ENCODE measurements at places on chromosomes 3 and 15. TPM values are rescaled to one million over a fixed set of nuclear protein-coding genes. Genes with fewer than 3 reads are reported as not detected.
A peak's percentile ranks its signal among the peaks of the same experiment; 100 is the strongest.

DNA sequence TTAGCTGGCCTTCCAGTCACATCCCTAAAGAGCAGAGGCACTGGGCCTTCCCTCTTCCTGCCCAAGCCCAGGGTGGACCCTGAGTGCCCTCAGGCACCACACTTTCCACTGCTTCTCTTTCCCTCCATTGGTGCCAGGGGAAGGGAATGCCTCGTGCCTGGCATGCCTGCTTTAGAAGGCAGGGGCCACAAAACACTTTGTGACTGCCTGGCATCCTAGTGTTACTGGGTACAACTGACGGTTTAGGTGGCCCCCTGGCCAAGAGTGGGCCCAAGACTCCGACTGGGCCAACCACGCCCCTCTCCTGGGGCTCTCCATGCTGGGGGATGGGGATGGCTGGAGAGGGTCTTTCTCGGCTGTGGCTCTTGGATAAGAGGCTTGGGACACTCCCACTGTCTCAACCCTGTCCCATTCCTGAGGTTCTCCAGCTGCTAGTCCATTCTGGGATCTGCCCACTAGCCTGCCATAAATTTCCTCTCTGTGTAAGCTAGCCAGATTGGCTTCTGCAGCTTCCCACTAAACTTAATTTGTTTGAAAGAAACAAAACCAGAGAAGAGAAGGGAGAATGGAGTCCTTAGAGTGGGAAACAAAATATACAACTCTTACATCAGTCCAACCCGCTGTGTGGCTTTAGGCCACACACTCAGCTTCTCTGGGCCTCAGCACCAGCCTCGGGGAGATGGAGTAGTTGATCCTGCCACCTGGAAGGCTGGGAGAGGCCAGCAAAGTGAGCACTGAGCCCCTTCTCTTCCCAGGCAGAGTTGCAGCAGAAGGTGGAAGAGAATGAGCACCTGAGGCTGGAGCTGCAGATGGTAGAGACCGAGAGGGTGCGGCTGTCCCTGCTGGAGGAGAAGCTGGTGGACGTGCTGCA is 24.1 kb upstream of the GP9 start:
- peaks cover 9% of the 10 kb centered on the region for H3K27me3 ChIP-seq
- H3K27ac ChIP-seq = no peak overlapping the region
- H3K4me1 ChIP-seq = no peaks in the 10 kb centered on the region
- DNase-seq = no peak
- H3K36me3 ChIP-seq = no peaks in the 10 kb centered on the region

DNA sequence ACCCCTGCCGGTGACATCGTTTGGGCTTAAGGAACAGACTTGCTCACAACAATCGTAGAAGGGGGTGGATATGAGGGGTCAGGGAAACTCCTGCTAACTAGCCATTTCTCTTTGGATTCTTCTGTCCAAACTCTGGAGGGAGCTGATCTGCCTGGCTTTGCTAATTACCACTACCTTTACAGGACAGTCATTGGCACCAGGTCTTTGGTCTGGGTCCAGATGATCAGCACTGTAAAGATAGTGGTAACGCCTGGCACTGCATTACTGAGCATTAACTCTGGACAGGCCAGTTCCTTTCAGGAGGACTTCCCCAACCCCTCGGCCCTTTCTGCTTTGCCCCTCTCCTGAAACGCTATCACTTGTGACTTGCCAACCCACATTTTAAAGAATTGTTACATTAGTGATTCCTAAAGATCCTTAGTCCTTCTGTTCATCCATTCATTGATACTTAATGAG is 788 bp downstream of the UQCC5 start:
- H3K27me3 ChIP-seq = no peaks in the 10 kb centered on the region
- H3K36me3 ChIP-seq = peaks cover 21% of the 10 kb centered on the region
- peak overlapping the region; percentile 92 for H3K4me3 ChIP-seq
- H3K4me1 ChIP-seq = peaks cover 39% of the 10 kb centered on the region
- DNase-seq = no peak

GRCh38 chr15:29556380-29556779 is 265.9 kb downstream of the TJP1 start:
- no peak for DNase-seq
- no peak overlapping the region for H3K27ac ChIP-seq
- peaks cover 2% of the 10 kb centered on the region for H3K36me3 ChIP-seq
- no peaks in the 10 kb centered on the region for H3K4me1 ChIP-seq
- H3K4me3 ChIP-seq = no peak overlapping the region
- H3K27me3 ChIP-seq = peaks cover 9% of the 10 kb centered on the region

HTR3E gene
- not detected for total RNA-seq

CFAP161 gene
- total RNA-seq = not detected

DAPK2 gene
- 0.81 TPM for total RNA-seq

GRCh38 chr3:140303875-140304274 is 368.9 kb downstream of the CLSTN2 start:
- no peaks in the 10 kb centered on the region for H3K4me1 ChIP-seq
- DNase-seq = no peak
- H3K4me3 ChIP-seq = no peak overlapping the region
- H3K36me3 ChIP-seq = no peaks in the 10 kb centered on the region
- H3K27me3 ChIP-seq = peaks cover 7% of the 10 kb centered on the region

DNA sequence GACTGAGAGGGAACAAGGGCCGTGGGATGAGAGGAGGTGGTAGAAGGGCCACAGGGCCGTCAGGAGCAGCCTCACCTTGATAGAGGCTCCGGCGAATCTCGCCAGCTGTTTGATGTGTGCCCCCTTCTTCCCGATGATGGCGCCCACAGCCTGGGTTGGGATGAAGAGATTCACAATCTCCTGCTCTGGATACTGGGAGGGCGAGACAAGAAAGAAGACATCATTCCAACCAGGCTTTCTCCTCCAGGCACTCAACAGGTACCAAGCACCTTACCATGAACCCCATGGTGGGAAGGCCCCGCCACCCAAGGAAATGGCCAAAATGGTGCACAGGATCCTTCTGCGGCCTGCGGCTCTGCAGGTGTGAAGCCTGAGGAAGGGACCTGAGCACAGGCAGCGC is 71.1 kb downstream of the SENP2 start:
- DNase-seq = no peak
- no peak overlapping the region for H3K4me3 ChIP-seq
- no peaks in the 10 kb centered on the region for H3K36me3 ChIP-seq
- no peak overlapping the region for H3K27ac ChIP-seq
- H3K27me3 ChIP-seq = peaks cover 2% of the 10 kb centered on the region

- no peaks in the 10 kb centered on the region for H3K4me1 ChIP-seq
- H3K27me3 ChIP-seq = peaks cover 7% of the 10 kb centered on the region
- no peak overlapping the region for H3K27ac ChIP-seq
- H3K4me3 ChIP-seq = no peak overlapping the region
- DNase-seq = no peak
- no peaks in the 10 kb centered on the region for H3K36me3 ChIP-seq
Measured at GRCh38 chr3:149417727-149418126, 40.3 kb upstream of the TM4SF1 start.

ACTR8 gene
- total RNA-seq = 32.0 TPM

DNA sequence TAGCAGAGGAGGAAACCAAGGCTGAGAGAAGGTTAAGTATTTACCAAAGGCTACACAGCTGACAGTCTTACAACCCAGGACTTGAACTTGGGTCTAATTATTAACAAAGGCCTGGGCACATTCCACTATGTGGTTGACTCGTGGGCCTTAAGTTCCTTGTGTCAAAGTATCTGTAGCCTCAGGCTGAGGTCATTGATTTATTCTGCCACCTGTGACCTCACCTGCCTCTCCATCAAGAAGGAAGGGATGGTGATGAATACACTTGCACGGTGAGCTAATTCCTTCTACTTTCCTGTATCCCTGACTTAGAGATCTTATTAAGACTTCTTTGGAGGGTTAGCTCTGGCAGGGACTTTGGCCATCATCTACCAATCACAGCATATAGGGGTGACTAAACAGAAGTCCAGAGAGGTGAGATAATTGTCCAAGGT is 19.9 kb upstream of the LRRC58 start:
- no peak overlapping the region for H3K4me3 ChIP-seq
- peaks cover 13% of the 10 kb centered on the region for H3K27me3 ChIP-seq
- no peaks in the 10 kb centered on the region for H3K4me1 ChIP-seq
- no peaks in the 10 kb centered on the region for H3K36me3 ChIP-seq
- DNase-seq = no peak
- H3K27ac ChIP-seq = no peak overlapping the region

WDR76 gene
- total RNA-seq = 89.9 TPM

CDCP1 gene
- total RNA-seq = 0.48 TPM

SLC22A14 gene
- not detected for total RNA-seq

GRCh38 chr15:94243418-94243817 is 12.1 kb downstream of the MCTP2 start:
- no peaks in the 10 kb centered on the region for H3K27me3 ChIP-seq
- no peak overlapping the region for H3K27ac ChIP-seq
- H3K36me3 ChIP-seq = peaks cover 5% of the 10 kb centered on the region
- H3K4me1 ChIP-seq = peaks cover 26% of the 10 kb centered on the region

- H3K27ac ChIP-seq = no peak overlapping the region
- no peak for DNase-seq
- no peak overlapping the region for H3K4me3 ChIP-seq
- H3K27me3 ChIP-seq = peaks cover 5% of the 10 kb centered on the region
- peaks cover 14% of the 10 kb centered on the region for H3K36me3 ChIP-seq
- peaks cover 68% of the 10 kb centered on the region for H3K4me1 ChIP-seq
Measured at GRCh38 chr15:31485431-31485830, 158.8 kb downstream of the KLF13 start.

MLF1 gene
- total RNA-seq = 3.9 TPM

- no peak for DNase-seq
- no peak overlapping the region for H3K27ac ChIP-seq
- H3K4me1 ChIP-seq = no peaks in the 10 kb centered on the region
- H3K36me3 ChIP-seq = no peaks in the 10 kb centered on the region
Measured at GRCh38 chr3:99269606-99270351, 368.3 kb upstream of the DCBLD2 start.

IVD gene
- 37.3 TPM for total RNA-seq

AMIGO3 gene
- not detected for total RNA-seq

DNA sequence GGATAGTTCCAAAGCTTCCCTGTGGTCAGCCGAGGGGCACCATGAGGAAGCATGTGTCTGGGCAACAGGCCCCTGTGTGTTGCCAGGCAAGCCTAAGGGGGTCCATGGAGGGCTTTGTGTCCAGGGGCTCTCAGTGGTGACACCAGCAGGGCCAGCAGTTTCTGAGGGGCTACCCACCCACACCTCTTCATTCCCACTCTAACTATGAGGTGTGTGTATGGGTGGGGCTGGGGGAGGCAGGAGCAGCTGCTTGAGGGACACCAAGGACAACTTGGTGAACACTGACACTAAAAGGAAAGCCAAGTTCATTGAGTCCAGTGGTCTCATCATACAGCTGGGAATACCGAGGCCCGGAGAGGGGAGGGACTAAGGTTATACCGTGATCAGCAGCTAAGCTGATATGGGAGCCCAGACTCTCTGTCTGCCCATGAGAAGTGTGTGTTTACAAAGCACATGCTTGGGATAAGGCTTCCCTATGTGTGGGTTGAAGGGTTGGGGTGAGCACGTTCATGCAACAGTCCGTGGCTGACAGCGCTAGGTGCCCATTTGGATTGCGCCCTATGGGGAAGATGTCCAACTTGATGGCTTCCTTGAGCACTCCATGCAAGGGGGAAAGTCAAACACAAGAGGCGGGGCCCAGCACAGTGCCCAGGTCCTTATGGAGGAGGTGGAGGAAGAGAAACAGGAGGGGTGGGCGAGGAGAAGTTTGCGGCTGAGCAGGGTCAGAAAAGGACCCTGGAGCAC is 34.8 kb upstream of the CHRNB4 start:
- no peak overlapping the region for H3K27ac ChIP-seq
- H3K4me1 ChIP-seq = no peaks in the 10 kb centered on the region
- no peaks in the 10 kb centered on the region for H3K36me3 ChIP-seq
- no peak overlapping the region for H3K4me3 ChIP-seq
- no peak for DNase-seq
- no peaks in the 10 kb centered on the region for H3K27me3 ChIP-seq

THRB gene
- not detected for total RNA-seq
